Occipital lobe (tissue), 3 donors: ENCODE measurements at places on chromosomes 11 and 22. TPM values are rescaled to one million over a fixed set of nuclear protein-coding genes. Genes with fewer than 3 reads are reported as not detected.
A peak's percentile ranks its signal among the peaks of the same experiment; 100 is the strongest.

The MN1 gene
- 24.8 TPM for total RNA-seq

The FOLR2 gene
- total RNA-seq = 5.8 TPM

DNA sequence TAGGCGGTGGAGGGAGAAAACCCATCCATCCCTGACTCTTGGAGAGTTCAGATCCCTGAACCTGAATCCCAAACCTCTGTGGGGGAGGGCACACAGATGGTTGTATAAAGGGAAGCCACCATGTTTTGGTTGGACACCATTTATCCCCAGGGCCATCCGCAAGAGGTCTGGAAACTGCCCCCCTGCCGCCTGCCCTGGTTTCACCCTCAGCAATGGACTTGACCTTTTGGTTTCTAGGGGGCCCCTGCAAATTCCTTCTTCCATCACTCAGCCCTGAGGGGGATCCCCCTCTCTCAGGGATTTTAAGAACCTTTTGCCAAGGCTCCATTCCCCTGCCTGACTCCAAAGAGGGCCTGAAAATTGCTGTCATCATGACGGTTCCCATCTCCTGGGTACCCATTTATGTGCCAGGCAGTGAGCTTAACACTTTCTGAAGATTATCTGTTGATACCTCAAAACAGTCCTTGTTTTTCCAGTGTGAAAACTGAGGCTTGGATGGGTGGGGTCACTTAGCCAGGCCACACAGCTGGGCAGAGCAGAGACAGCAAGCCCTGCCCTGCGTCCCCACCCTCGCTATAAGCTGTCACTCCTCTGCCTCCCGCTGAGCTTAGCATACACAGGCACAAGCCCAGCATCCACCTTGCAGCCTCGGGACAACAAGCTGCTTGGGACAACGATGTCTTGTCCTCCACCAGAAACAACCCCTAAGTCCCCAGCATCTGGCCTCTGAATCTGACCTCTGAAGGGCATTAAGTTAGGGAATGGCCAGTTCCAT is 33.2 kb upstream of the CRYBB3 start:
- no peak for DNase-seq

The FGF4 gene
- total RNA-seq = not detected

DNA sequence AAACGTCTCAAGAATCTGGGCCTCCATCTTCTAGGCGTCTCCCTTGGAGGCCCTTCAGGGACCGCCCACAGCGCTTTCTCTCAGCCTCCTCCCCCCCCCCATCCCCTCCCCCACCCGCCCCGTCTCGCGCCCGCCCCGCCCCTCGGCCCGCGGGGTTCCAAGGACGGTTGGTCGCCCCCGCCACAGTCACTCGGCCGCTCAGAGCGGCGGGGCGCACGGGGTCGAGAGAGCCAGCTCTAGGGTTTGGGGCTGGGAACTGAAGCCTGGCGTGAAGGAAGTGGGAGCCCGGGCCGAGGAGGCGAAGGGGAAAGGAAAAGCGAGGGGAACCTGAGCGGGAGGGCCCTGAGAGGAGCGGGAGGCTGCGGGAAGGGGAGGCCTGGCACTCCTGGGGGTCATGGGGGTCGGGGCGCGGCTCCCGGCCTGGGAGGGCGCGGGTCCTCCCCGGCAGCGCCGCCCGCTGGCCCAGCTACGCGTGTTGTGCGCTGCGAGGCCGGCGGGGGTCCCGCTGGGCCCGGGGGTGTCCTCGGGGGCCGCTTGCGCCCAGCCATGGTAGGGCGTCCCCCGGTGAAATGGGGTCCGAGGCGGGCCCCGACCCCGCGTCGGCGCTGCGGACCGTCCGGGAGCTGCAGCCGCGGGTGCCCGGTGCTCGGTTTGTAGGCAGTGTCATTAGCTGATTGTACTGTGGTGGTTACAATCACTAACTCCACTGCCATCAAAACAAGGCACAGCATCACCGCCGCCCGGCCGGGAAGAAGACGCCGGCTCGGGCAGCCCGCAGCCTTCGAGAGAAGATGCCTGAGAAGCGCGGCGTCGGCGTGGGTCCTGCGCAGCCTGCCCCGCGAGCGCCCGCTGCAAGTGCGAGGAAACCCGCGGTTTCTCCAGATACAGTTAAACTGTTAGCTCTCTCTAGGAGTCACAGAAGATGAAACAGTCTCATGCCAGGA is at the start of gene BTG4:
Gene BTG4 (minus strand): TSS at position 91 of the 944 bp plus-strand sequence. CDS start 13,610 bp downstream, outside the sequence.
- DNase-seq = no peak

The MYOD1 gene
- total RNA-seq = not detected

DNA sequence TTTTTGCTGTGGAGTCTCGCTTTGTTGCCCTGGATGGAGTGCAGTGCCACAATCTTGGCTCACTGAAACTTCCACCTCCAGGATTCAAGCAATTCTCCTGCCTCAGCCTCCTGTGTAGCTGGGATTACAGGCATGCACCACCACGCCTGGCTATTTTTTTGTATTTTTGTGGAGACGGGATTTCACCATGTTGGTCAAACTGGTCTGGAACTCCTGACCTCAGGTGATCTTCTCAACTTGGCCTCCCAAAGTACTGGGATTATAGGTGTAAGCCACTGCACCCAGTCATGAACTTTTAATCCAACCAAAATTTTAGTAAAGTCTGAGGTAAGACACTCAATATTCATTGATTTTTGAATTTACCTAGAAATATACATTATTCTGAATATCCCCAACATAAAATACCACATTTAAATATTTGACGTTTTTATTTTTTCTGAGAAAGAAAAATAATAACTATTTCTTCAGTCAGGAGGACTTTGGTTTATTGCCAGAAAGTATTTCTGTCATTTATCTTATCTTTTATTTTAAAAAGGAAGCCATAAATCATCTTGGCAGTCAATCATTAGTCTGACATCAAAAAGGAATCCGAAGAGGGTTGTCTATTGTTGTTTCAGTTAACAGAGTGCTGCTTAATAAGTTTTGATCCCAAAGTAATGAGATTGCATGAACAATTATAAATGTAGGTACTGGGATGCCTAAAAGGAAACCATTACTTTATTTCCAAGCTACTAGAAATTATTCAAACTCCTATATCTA is 102.2 kb upstream of the GRIA4 start:
- DNase-seq = no peak

The CSF2RB gene
- 0.62 TPM for total RNA-seq

- DNase-seq = no peak
Observed at GRCh38 chr11:36436064-36436463, 74.0 kb downstream of the TRAF6 start.

The ANGPTL5 gene
- 0.62 TPM for total RNA-seq

DNA sequence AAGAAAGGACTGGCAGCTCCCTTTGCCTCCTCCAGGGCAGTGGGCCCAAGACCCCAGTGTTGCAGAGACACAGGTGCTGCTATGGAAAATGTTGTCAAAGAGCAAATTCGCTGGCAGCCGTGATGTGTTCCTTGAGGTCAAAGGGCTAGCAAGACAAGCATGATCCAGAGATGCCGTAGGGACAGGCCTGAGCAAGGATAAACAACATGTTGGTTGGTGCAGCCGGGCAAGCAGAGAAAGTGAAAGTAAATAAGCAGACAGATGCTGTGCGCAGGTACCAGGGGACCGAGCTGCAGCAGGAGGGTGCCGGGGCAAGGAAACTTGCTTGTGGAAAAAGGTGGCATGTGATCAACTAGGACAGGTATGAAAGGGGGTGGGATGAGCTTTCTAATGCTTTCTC is 125.5 kb upstream of the NECTIN1 start:
- no peak for DNase-seq

GRCh38 chr11:118095493-118095892 is 8.7 kb upstream of the SMIM35 start:
- DNase-seq = no peak

- DNase-seq = peak; percentile 53
Observed at GRCh38 chr11:62664405-62665074, 470 bp downstream of the C11orf98 start.

DNA sequence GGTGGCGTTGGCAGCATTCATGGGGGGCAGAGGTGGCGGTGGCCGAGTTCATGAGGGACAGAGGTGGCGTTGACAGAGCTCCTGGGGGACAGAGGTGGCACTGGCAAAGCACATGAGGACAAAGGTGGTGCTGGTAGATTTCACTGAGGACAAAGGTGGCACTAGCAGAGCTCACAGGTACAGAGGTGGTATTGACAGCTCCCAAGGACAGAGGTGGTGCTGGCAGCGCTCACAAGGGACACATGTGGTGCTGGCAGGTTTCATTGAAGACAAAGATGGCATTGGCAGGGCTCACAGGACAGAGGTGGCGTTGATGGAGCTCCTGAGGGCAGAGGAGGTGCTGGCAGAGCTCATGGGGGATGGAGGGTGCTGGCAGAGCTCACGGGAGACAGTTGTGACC is 425.4 kb downstream of the CTTN start:
- no peak for DNase-seq

GRCh38 chr11:62725646-62726045 is 1.6 kb downstream of the HNRNPUL2 start:
- DNase-seq = no peak

GRCh38 chr11:5684036-5684645 is 733 bp downstream of the TRIM5 start:
- no peak for DNase-seq

DNA sequence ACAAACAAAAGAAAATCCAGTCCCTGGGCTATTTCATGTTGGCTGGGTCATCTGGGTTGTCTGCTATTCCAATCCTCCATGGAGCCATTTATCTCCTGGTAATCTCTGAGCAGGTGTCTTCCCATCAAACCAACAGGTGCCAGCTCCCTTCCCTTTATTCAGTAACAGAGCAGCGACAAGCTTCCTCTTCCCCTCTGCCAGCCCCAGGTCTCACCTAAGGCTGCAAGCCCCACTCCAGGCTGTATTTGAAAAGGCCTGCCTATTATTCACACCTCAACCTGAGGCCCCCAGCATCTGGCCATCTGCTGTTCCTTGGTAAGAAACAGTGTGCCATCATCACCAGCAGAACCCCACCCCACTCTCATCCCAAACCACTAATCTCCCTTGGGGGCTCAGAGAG is 436.2 kb downstream of the BUD13 start:
- DNase-seq = no peak

DNA sequence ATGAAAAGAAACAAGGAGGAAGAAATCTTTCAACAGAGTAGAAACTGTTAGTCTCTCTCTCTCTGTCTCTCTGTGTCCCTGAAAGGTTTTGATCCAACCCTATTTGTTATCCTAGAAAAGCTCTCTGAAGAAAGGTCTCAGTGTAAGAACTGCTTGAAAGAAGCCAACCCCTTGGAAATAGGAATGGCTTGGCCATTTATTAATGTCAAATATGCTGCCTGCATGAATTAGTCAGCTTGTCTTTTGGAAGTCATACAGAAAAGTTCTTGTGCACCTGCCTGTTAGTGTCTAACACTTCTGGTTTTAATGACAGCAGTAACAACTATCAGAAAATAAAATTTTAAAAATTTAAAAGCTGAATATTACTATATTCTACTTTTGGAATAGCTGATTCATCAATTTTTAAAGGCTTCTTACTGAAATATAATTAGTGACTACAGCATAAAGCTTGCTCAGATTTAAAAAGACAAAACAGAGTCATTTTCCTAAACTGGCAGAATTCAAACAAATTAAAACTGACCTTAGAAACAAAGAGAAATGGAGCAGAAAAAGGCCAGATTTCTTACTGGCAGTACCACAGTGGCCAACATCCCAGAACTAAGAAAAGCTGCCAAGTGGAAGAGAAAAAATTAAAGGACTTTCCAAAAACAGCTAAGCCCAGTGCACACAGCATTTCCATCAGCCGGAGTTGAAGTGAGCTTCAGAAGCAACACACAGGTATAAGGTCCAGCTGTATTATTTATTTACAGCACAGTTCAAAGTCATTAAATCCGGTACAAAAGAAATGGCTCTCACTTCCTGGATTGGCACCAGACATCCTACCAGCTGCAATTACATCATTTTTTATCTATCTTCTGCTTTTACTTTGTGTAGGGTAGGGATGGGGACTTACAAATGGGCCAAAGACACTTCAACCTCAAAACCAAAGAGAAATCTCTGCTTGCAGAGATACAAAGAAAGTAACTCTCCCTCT is 76.3 kb downstream of the PRCP start:
- no peak for DNase-seq

- DNase-seq = no peak
Observed at GRCh38 chr11:7488681-7489080, 3.4 kb downstream of the OLFML1 start.

DNA sequence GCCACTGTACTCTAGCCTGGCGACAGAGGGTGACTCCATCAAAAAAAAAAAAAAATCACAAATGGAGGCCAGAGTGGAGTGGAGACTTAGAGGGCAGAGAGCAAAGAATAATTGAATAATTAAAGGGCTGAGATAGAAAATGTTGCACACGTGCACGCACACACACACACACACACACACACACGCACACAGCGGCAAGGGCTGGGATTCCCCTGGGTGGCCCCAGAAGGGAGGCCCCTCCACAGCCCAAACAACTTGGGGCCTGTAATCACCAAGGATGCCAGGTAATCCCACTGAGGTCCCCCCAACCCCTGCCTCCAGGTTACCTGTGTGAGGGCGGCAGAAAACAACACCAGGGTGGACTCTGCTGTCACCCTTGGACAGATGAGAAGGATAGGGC is 12.0 kb upstream of the DGKZ start:
- no peak for DNase-seq

The TIGD3 gene
- 4.5 TPM for total RNA-seq

DNA sequence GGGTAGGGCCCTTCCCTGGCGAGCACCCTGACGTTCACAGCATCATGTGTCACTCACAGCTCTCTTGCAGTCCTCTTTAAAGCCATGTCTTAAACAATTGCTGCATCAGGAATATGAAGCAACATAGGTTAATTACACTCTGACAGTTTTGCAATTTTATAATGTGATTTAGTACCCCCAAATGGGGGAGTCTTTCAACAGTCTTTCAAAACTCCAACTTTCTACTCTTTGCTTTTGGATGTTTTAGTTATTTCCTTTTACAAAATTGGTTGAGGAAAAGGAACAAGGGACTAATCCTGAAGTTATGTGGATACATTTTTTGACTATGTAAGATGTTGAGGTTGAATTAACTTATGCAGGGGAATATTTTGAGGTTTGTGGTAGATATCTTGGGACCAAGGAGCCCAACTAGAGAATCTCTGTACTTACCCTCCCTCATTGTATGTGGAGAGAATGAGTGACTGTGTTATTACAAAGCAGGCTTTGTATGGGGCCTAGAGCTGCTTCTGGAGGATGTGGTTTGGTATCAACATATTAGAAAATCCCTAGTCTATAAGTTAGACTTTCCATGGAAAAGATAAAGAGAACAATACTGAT is at the start of gene MMP8:
Gene MMP8 (minus strand): TSS at position 51 of the 597 bp plus-strand sequence. CDS start 99 bp downstream, outside the sequence.
- DNase-seq = no peak

GRCh38 chr11:130765951-130766649 is 150.2 kb downstream of the SNX19 start:
- DNase-seq = no peak

- DNase-seq = no peak
Observed at GRCh38 chr11:83006877-83007330, 64.8 kb downstream of the RAB30 start.

- DNase-seq = no peak
Observed at GRCh38 chr11:75549370-75549958, 12.6 kb upstream of the SERPINH1 start.

- no peak for DNase-seq
Observed at GRCh38 chr11:64918017-64918416, 1.0 kb upstream of the ATG2A start.

The APOBEC3A gene
- not detected for total RNA-seq

- DNase-seq = no peak
Observed at GRCh38 chr11:64562723-64563351, 28.2 kb upstream of the SLC22A12 start.

GRCh38 chr11:74689666-74690065 is 41.6 kb downstream of the CHRDL2 start:
- no peak for DNase-seq

The EFCAB6 gene
- total RNA-seq = 8.3 TPM

The NXPE2 gene
- total RNA-seq = 0.78 TPM
